ENCODE measurements at places on chromosomes 11 and 22. TPM values are rescaled to one million over a fixed set of nuclear protein-coding genes. Genes with fewer than 3 reads are reported as not detected.

DNA sequence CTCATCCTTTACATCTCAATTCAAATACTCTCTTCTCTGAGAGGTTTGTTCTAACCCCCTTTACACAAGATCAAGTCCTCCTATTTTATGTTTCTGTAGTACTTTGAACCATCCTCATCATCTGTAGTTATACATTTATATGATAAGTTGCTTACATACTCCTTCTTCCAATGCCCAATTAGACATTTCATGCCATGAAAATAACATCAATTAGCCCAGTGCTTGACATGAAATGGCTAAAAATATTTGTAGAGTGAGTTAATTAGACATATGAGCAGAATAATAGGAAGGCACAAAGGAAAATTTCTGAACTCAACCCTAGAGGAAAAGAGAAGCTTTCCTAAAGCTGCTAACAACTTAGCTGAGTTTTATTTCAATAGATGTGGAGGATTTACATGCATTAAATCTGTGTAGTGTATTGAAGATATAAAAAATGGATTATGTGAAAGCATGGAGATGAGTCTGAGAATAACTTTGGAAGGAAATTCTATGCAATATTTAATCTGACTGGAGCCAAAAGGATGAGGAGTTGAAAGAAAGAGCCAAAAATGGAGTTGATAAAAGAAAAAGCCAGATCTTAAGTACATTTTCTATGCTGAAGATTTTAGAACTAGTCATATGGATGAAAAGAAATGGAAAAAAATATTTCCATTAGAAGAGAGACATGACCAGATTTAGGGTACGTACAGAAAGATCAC, at the start of gene OR56A1:
OR56A1 (minus strand) TSS at position 51 of the 698 bp plus-strand sequence. CDS start 3,066 bp downstream, outside the sequence.
- no peaks in the 10 kb centered on the region for H3K36me3 ChIP-seq
- DNase-seq = no peak
- H3K27me3 ChIP-seq = no peaks in the 10 kb centered on the region
- H3K27ac ChIP-seq = no peak within 1 kb of the TSS

DNA sequence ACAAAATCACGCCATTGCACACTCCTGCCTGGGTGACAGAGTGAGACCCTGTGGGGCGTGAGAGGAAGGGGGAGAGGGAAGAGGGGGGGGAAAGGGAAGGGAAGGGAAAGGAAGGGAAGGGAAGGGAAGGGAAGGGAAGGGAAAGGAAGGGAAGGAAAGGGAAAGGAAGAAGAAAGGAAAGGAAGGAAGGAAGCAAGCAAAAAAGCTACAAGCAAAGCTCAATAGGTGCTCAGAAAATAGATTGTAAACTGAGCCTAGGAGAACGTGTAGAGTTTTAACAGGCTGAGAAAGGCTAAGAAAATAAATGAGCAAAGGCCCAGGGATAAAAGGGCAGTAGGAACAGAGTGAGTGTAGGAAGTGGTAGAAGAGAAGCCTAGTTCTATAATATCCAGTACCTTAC, 30.8 kb upstream of the GDPD4 start:
- peaks cover 61% of the 10 kb centered on the region for H3K36me3 ChIP-seq
- DNase-seq = no peak
- no peaks in the 10 kb centered on the region for H3K27me3 ChIP-seq
- H3K27ac ChIP-seq = no peak overlapping the region
- H3K4me1 ChIP-seq = no peaks in the 10 kb centered on the region
- no peak overlapping the region for H3K4me3 ChIP-seq

GRCh38 chr11:9069862-9070470, 21.4 kb downstream of the SCUBE2 start:
- H3K27ac ChIP-seq = no peak overlapping the region
- H3K36me3 ChIP-seq = no peaks in the 10 kb centered on the region
- H3K4me1 ChIP-seq = peaks cover 23% of the 10 kb centered on the region
- DNase-seq = no peak
- no peak overlapping the region for H3K4me3 ChIP-seq

DNA sequence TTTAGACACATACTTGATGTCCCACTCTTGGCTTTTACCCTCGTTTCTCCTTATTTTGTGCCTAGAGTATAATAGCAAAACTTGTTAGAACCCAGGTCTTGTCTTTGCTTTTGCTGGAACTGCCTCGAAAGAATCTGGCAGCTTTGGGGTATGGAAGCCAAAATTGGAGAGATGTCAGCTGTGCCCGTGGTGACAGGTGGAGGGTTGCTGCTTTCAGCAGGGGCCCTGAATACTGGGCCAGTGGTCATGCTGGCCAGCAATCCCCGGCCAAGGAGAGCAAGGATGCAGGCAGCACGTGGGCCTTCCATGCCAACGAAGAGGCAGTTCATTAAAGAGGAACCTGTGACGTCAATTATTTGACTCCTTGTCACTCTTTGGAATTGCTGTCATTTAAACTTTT, 181.1 kb downstream of the HIPK3 start:
- peaks cover 3% of the 10 kb centered on the region for H3K27me3 ChIP-seq
- H3K4me3 ChIP-seq = no peak overlapping the region
- H3K27ac ChIP-seq = no peak overlapping the region
- no peaks in the 10 kb centered on the region for H3K4me1 ChIP-seq

DNA sequence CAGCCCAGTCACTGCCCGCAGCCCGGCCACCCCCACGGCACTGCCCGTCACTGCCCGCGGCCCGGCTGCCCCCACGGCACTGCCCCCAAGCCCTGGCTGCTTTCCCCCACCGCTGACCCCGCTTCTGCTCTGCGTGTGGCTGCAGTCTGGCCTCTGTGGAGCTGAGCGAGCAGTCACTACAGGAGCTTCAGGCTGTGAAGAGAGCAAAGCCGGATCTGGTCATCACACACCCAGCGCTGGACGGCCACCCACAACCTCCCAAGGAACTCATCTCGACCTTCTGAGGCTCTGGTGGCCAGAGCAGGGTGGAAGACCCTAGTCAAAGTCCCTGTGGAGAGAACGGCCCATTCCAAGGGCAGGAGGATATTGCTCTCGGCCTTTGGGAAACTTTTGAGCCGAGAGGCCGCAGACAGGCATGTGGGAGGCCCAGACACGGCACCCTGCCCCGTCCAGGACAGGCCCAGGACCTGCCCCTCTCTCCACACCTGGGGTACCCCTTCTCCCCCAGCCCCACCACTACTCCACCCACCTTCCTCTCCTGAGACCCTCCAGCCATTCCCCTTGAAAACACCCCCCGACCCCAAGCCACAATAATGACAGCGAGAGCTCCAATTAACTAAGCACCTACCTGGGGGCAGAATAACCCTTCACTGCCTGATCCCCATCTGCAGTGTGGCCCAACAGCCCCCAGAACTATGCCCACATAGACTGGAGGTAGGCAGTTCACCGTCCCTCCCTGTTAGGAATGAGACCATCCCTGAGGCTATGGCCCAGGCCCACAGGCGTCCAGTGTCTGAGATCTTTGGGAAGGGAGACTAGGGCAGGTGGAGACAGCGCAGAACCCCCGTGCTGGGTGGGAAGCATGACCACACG, 3.7 kb upstream of the PGGHG start:
- DNase-seq = peak; percentile 9
- H3K27ac ChIP-seq = peak overlapping the region; percentile 84
- H3K4me3 ChIP-seq = no peak overlapping the region
- H3K4me1 ChIP-seq = peaks cover 45% of the 10 kb centered on the region
- no peaks in the 10 kb centered on the region for H3K36me3 ChIP-seq

GRCh38 chr11:11461473-11461872, 108.4 kb upstream of the CSNK2A3 start:
- H3K4me1 ChIP-seq = peaks cover 7% of the 10 kb centered on the region
- no peaks in the 10 kb centered on the region for H3K27me3 ChIP-seq
- H3K27ac ChIP-seq = 0 out of 2 replicates have a peak overlapping the region, but pooled peaks have one; percentile 60
- DNase-seq = no peak
- no peaks in the 10 kb centered on the region for H3K36me3 ChIP-seq

DNA sequence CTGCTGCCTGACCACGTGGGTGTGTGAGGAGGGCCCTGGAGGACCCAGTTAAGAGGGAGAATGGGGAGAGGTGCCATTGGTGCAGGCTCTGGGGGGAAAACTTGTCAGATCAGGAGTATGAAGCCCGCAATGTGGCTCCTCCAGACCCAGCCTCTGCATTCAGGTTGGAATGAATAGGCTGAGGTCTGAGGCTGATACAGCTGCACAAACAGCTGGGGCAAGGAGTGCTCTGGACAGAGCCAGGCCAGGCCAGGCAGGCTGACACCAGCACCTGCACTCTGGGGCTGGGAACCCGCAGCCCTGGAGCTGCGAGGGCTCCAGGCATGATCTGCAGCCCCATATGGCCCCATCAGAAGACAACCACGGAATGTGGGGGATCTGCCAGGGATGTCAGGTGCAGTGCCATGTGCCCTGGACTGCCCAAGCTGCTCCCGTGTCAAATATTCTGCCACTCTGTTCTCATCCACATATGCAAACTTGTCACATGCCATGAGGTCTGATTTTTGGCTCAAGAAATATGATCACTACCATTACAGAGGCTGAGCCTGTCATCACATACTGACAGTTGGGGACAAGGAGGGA, 27.2 kb upstream of the KCNJ11 start:
- H3K36me3 ChIP-seq = no peaks in the 10 kb centered on the region
- no peak overlapping the region for H3K27ac ChIP-seq
- no peak for DNase-seq

DNA sequence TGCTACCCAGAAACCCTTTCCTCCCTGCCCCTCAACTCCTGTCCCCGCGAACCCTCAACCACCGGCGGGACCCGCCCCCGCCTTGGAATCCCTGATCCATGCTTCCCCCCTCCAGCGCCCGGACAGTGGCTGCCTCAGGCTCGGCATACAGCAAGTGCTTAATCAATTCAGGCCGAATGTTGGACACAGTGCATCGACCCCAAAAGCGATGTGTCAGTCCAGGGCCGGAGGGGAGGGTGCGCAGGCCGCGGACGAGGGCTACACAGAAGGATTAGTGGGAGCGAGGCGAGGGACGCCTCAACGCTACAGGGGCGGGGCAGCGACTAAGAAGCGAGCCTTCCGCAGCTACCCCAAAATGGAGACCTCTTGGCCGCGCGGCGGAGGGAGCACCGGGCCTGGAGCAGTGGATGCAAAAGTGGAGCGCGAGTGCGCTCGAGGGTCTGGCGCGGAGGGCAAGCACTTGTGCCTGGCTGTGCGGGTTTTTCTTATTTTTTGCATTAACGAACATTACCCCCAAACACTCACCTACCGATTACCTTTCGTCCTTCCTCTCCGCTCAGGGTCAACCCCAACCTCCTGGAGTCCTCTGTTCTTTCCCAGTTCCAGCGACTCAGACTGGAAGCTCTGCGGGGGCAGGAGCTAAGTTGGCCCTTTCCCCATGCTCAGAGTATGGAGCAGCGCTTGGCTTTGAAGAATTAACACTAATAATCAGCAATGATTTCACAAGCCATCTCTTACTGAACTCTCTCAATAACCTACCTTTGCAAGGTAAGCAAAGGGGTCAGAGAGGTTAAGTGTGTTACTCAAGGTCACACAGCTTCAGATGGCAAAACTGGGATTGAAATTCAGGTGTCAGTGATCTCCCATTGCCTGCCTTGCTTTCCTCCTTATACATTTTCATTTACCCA, 30.0 kb upstream of the WNT11 start:
- peak overlapping the region; percentile 87 for H3K27ac ChIP-seq
- H3K36me3 ChIP-seq = no peaks in the 10 kb centered on the region
- DNase-seq = peak; percentile 78

DNA sequence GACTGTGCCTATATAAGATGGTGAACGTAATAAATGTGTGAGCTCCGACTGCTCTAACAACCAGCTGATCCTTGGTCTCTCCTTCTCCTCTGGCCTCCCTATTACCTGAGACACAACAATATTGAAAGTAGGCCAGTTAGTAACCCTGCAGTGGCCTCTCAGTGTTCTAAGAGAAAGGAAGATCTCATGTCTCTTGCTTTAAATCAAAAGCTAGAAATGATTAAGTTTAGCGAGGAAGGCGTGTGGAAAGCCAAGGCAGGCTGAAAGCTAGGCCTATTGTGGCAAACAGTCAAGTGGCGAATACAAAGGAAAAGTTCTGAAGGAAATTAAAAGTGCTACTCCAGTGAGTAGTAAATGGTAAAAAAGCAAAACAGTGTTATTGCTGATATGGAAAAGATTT, 39.5 kb downstream of the HIPK3 start:
- no peaks in the 10 kb centered on the region for H3K27me3 ChIP-seq
- H3K4me1 ChIP-seq = no peaks in the 10 kb centered on the region
- no peak for DNase-seq
- peaks cover 16% of the 10 kb centered on the region for H3K36me3 ChIP-seq
- H3K4me3 ChIP-seq = no peak overlapping the region

DNA sequence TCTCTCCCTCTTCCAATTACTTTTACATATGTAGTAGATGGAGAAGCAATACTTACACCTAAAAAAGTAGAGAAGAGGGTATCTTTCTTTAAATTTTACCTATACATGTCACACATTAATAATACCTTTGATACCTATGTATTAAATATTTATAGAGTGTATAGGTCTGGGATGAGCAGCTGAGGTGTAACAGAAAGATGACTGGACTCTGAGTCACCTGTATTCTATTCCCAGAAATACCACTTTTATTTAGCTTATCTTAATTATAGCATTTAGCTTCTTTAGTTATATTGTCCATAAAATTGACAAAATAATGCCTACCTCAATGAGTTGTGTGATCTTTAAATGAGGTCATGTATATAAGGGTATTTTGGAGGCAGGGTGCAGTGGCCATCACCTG, 30.6 kb upstream of the YAP1 start:
- DNase-seq = no peak
- no peaks in the 10 kb centered on the region for H3K27me3 ChIP-seq
- H3K4me1 ChIP-seq = no peaks in the 10 kb centered on the region
- no peak overlapping the region for H3K4me3 ChIP-seq
- no peaks in the 10 kb centered on the region for H3K36me3 ChIP-seq
- H3K27ac ChIP-seq = no peak overlapping the region

DNA sequence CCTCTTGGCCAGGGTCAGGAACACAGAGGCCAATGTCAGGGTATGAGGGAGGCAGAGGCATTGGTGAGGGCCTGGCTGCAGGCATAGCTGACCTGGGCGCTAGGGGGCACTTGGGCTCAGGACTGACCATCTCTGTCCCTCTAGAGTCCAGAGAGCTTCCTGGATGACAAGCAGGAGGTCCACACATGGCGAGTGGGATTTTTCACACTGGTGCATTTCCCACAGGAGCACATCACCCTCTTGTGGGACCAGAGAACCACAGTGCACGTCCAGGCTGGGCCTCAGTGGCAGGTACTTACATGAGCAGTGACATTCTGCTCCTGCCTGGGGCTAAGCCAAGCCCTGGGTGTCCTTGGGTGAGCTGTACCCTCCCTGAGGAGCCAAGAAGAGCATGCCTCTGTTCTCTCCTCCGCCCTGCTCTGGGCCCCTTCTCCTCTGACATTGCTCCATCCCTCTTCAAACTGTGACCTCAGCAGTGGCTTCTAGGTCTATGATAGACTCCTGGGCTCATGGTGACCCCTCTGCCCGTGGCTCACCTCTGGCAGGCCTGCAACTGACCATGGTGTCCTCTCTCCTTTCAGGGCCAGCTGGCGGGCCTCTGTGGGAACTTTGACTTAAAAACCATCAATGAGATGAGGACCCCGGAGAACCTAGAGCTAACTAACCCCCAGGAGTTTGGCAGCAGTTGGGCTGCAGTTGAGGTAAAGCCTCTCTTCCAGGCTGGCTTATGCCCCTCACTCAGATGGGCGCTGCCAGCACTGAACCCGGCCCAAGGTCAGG, 46.6 kb downstream of the OTOG start:
- H3K4me3 ChIP-seq = no peak overlapping the region
- H3K27ac ChIP-seq = no peak overlapping the region
- H3K4me1 ChIP-seq = no peaks in the 10 kb centered on the region
- peaks cover 4% of the 10 kb centered on the region for H3K27me3 ChIP-seq
- DNase-seq = peak; percentile 8

- no peak overlapping the region for H3K4me3 ChIP-seq
- no peaks in the 10 kb centered on the region for H3K4me1 ChIP-seq
- H3K27me3 ChIP-seq = no peaks in the 10 kb centered on the region
- DNase-seq = no peak
- no peak overlapping the region for H3K27ac ChIP-seq
Observed at GRCh38 chr11:83175815-83176214, 17.7 kb upstream of the ANKRD42 start.

Gene NRXN2
- total RNA-seq = 8.6 TPM

Gene MTFP1
- 78.7 TPM for total RNA-seq

Gene NXPE2
- not detected for total RNA-seq
